ENCODE measurements at places on chromosomes 2 and 18.

DNA sequence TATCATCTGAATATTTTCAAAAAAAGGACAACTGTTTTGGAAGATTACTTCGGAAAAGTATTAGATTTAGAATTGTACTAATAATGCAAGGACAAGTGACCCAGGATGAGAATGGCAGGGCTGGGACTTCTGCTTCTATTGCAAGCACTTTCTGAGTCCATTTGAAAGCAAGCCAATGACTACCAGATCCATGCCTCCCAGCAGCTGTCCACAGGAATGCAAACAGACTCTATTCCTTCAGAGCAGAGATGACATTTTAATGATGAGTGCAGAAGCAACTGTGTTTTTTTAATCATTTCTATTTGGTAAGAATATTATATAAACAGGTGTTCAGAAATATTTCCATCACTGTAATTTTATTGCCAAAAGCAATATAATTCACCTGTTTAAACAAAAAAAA lies 456.7 kb downstream of the SOX11 start:
- no peak for DNase-seq

GRCh38 chr2:68388772-68389171 lies 23.7 kb downstream of the PLEK start:
- DNase-seq, result no peak

GRCh38 chr2:119486886-119487285 lies 37.4 kb downstream of the SCTR start:
- no peak for DNase-seq

- DNase-seq, result no peak
These were observed 282.9 kb downstream of the DYSF start for GRCh38 chr2:71736091-71736861.

GRCh38 chr2:14866736-14867352 lies 234.3 kb downstream of the LRATD1 start:
- DNase-seq, result no peak

- no peak for DNase-seq
These were observed 17.6 kb upstream of the UBE2E3 start for GRCh38 chr2:180962727-180963314.

DNA sequence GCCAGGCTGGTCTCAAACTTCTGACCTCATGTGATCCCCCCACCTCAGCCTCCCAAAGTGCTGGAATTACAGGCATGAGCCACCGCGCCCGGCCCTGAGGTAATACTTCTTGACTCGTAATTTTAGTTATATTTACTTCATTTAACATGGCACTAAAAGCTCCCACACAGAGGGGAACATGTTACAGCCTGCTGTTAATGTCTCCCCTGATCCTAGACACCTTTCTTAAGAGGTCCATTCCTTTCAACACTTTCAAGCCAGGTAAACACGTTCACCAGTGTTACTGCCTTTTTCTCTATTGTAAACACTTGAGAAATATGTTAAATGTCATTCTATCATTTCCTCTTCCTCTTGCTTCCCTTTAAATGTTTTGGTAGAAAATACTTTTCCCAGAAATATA lies 161.4 kb downstream of the METTL4 start:
- no peak for DNase-seq

DNA sequence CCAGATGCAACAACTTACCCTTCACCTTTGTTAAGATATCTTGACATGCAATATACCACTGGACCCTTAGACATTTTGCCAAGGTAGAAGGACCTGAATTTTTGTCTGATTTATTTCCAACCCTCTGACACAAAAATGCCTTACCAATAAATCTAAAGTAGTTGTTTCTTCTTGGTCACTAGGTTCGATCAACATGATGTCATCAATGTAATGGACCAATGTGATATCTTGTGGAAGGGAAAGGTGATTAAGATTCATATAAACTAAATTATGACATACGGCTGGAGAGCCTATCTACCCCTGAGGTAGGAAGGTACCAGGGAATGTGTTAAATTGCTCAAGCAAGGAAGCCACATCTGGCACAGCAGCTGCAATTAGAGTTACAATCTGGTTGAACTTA lies 67.7 kb upstream of the SERPINE2 start:
- DNase-seq, result no peak

GRCh38 chr2:60899892-60900249 lies 18.5 kb downstream of the REL start:
- no peak for DNase-seq

DNA sequence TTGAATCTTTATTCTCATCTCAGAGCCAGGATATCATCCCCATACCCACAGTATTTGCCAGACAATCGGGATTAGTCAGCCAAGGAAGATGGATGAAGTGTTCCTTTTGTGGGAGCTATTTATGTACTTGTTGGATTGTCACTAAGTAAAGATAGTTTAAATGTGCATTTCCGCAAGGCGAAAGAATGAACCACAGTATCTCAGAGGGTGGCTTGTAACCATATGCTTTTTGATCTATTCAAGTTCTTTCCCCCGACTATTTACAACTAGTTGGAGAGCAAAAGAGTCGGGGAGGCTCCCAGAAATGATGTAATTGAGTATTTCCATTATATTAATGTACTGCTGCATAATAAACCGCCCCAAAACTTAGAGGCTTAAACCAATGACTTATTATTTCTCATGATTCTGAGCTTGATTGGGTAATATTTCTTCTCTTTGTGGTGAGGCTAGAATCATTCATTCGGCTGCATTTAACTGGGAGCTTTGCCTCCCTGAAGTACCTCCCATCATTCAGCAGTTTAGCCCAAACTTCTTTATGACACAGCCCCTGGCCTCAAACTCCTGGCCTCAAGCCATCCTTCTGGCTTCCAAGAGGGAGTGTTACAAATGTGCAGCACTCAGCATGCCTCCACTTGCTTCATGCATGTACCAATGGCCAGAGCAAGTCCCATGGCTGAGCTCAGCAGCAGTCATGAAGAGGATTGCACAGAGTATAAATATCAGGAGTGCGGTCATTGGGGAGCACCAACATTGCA lies 423.7 kb downstream of the METTL4 start:
- no peak for DNase-seq

DNA sequence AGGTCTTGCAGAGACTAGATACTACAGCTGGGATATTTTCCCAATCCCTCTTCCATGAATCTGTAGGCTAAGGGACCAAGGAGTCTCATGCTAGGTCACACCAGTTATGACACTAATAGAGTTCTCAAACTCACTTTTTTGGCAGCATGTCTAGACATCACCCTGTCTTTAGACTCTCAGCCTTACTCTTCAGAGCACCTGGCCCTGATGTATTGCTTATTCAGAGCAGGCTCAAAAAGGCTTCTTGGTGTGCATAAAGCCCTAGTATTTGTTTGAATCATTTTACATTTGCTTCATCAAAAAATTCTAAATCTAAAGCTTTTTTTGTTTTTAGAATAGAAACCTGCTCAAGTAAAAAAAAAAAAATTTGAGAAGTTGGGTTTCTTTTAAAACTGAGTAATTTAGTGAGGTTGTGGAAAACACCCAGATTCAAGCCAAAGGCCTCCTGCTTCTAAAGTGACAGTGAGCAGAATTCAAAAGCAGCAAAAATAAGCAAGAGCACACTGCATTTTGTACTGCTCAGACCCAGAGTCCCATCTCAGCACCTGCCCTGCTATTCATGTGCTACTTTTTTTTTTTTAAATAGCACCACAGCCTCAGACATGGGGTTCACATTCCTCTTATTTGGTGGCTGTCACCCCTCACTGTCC lies 18.0 kb upstream of the DNAH6 start:
- no peak for DNase-seq

DNA sequence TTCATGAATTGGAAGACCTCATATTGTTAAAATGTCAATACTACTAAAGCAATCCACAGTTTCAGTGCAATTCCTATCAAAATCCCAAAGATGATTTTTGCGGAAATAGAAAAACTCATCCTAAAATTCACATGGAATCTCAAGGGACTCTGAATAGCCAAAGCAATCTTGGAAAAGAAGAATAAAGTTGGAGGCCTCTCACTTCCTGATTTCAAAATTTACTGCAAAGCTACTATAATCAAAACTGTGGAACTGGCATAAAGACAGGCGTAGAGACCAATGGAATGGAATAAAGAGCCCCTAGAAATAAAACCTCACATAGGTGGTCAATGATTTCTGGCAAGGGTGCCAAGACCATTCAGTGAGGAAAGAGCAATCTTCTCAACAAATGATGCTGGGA lies 42.3 kb downstream of the ACOXL start:
- no peak for DNase-seq

- no peak for DNase-seq
These were observed 16.3 kb downstream of the NRP2 start for GRCh38 chr2:205698286-205699268.

DNA sequence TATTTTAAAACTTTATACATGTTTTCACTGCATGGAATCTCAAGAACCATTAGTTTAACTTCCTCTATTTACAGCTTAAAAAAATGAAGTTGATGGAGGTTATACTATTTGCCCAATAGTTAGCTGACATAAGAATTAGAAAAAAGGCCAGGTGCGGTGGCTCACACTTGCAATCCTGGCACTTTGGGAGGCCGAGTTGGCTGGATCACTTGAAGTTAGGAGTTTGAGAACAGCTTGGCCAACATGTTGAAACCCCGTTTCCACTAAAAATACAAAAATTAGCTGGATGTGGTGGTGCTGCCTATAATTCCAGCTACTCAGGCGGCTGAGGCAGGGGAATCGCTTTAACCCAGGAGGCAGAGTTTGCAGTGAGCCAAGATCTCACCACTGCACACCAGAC lies 125.1 kb upstream of the CDH19 start:
- no peak for DNase-seq

- no peak for DNase-seq
These were observed 562 bp downstream of the TWSG1 start for GRCh38 chr18:9334973-9335696.

DNA sequence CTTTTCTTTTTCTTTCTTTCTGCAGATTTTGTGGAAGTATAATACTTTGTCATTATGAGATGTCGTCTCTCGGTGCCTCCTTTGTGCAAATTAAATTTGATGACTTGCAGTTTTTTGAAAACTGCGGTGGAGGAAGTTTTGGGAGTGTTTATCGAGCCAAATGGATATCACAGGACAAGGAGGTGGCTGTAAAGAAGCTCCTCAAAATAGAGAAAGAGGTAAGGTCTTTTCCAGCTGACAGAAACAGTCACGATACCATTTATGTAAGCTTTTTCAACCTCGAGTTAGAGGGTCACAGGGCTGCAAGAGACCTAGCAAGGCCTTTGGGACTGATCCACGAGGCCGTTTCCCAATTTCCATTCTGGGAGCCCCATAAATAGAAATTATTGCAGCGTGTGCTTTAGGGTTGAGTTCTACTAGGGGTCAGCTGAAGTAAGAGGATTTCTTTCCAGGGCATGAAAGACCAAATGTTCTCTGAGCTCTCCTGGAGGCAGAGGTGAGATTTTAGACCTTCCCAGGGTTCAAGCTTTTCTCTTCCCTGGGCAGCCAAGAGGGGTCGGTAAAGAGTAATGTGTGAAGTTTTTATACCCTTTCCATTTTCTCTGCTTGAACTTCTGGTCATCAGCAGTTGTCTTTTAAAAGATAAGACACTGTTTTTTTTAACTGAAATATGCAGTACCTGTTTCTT lies 15.5 kb downstream of the MAP3K20 start:
- DNase-seq, result no peak

- DNase-seq, result no peak
These were observed 9.0 kb downstream of the SP140L start for GRCh38 chr2:230335864-230336506.

- no peak for DNase-seq
These were observed 92.7 kb upstream of the KLF7 start for GRCh38 chr2:207258263-207258991.

DNA sequence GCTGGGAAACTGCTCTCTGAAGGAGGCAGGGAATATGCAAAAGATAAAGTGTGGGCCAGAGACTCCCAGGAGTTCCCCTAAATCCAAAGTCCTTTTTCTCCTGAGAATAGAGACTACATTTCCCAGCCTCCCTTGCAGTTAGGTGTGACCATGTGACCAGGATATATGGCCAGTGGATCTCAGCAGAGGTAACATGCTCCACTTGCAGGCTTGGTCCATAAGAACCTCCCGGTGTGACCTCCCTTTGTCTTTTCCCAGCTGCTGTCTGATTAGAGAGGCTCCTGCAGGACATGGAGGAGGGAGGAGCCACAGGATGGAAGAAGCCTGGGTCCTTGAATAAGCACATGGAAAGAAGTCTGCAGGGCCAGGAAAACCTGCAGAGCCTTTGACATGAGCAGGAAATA lies 76.2 kb downstream of the TGFA start:
- no peak for DNase-seq

DNA sequence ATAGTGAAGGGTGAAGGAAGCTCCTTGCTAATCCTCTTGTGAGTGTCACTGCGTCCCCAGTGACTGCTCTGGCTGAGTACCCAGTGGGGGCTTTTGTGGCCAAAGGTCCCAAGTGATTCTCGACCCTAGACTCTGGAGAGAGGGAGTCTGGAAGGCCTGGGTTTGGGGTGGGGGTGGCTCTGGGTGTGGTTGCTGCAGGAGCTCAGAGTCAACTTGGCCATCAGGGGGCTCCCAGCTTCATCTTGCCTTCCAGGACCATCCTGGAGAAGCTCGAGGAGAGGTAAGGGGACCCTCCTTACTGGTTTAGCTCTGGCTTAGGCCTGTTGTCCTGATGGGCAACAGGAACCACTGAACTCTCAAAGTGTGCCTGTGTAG lies 592 bp downstream of the PSD4 start:
- no peak for DNase-seq

GRCh38 chr18:55861266-55861665 lies 273.3 kb upstream of the TCF4 start:
- no peak for DNase-seq

DNA sequence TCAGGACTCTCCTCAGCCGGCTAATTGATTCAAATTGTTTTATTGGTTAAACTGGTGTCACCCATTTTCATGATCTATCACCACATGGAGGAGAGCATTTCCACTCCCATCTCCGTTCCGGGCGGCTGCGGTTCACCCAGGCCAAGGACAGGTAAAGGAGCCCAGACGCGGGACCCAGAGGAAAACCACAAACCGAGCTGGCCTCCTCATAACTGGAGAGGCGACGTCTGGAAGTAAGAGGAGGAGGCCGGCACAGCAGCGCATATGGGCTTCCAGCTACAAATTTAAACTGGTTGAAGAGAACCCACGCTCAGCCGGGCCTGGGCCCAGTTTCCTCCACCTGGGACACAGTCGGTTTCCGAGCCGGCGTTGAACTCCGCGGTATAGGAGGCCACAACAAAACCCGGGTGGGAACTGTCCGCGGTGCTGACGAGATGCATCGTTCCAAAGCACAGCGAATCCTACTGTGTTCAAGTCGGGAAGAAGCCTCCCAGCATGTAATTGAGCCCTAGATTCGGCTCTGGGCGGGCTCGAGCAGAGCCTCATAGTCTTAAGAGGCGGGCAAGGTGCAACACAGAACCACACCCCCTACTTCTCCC lies 3.0 kb upstream of the SKOR2 start:
- DNase-seq, result no peak

GRCh38 chr18:8811115-8811514 lies 105.8 kb downstream of the MTCL1 start:
- no peak for DNase-seq

DNA sequence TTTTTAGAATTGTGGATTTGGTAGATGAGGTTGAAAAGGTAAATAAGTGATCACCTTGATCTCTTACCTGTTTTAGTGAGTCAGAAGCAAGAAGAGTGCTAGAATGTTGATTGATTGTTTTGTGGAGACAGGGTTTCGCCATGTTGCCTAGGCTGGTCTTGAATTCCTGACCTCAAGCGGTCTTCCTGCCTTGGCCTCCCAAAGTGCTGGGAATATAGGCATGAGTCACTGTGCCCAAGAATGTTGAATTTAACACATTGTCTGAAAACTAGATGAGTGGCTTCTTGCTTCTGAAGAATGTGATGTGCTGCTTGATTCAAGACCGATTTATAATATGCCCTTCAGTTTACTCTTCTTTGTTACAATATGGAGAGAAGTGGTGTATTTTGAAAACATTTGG lies 121.3 kb downstream of the FMNL2 start:
- no peak for DNase-seq
